ENCODE measurements at places on chromosomes 5 and 9. TPM values are rescaled to one million over a fixed set of nuclear protein-coding genes. Genes with fewer than 3 reads are reported as not detected.

- no peak for DNase-seq
These were observed 536.1 kb downstream of the ZNF608 start for GRCh38 chr5:124210111-124210910.

GRCh38 chr5:1317921-1318565 lies 23.2 kb upstream of the TERT start:
- no peak for DNase-seq

GRCh38 chr9:131160416-131161112 lies 35.2 kb downstream of the NUP214 start:
- DNase-seq, result no peak

- DNase-seq, result no peak
These were observed 10.6 kb upstream of the EXOC3 start for GRCh38 chr5:432201-432927.

DNA sequence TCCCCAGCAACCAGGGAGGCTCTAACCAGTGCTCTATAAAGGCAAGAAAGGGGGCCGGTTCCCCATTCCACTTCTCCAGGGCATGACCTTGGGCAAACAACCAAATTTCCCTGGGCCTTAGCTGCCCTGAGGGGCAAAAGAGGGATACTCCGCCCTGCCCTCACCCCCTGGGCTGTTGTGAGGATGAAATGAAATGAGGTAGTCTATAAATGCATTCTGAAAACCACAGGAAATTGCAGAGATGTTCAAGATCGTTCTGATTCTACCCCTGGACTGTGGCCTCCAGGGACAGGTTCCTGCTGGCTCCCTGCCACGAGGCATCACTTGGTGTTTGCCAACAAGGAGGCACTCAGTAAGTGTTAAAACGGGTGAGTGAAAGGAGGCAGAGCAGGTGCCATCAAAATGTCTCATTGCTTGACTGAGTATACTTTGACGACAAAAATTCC lies 5.7 kb downstream of the RAPGEF1 start:
- DNase-seq, result no peak

DNA sequence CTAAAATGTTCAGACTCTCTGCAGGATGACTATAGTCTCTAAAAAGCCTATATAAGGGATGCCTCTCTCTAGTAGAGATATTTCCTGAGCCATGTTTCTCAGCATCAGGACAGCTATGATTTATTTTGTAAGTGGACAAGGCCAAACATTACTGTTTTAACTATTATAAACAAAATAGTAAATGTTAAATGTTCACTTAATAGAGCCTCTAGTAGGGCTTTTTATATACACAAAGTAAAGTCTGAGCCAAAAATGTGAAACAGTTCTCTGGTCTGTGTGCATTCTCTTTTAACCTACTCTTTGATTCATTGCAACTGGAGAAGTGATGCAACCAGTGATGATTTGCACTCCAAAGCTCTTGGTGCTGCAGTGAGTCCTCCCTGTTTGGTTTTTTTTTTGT lies 220.5 kb downstream of the GDNF start:
- DNase-seq, result peak; percentile 70

- no peak for DNase-seq
These were observed 44.6 kb upstream of the ALDH1A1 start for GRCh38 chr9:72997387-72997995.

GRCh38 chr9:126842977-126843799 lies 17.3 kb upstream of the ZBTB34 start:
- no peak for DNase-seq

- peak; percentile 14 for DNase-seq
These were observed 28.5 kb upstream of the PHF24 start for GRCh38 chr9:34929506-34930102.

DNA sequence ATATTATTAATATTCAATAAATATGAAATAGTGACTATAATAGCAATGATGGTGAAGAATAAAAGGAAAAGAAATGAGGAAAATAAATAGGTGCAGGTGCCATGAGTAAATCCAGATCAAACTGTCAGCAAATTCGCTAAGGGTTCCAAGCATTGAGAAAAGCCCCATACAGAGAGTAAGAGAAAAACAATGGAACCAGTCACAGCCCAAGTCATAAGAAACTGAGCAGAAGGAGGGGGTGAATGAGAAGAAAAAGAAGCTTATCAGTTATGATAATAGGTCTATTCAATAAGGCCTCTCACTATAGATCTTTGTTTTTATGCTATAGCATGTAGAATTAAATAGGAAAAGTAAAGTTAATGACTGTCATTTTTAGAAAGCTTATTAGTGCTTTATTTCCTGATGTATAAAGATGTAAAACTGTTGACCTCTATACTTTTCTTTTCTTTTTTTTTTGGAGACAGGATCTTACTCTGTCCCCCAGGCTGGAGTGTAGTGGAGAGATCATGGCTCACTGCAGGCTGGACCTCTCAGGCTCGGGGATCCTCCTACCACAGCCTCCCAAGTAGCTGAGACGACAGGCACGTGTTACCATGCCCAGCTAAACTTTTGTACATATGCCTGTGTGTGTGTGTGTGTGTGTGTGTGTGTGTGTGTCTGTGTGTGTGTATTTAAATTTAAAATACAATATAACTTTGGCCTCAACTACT lies 72.4 kb downstream of the FYB1 start:
- DNase-seq, result no peak

GRCh38 chr5:145953202-145953601 lies 16.8 kb downstream of the SH3RF2 start:
- DNase-seq, result no peak

DNA sequence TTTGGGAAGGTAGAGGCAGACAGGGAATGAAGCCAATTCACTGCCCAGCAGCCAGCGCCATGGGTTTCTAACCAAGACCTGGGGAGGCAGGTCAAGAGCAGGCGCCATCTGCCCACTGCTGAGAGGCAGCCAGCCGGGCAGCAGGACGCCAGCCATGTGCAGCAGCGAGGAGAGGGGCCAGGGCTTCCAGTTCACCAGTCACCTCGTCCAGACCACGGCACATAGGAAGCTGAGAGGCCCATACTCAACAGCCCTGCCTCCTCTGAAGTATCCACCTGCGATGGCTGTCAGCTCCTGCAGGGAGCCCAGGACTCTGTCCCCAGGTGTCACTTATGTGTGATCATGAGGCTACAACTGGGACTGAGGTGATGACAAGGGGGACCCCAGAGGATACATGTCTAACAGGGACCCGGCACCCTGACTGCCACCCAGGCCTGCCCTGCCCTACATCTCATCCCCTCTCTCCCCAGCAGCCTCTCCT lies 30.1 kb downstream of the IPPK start:
- DNase-seq, result no peak

DNA sequence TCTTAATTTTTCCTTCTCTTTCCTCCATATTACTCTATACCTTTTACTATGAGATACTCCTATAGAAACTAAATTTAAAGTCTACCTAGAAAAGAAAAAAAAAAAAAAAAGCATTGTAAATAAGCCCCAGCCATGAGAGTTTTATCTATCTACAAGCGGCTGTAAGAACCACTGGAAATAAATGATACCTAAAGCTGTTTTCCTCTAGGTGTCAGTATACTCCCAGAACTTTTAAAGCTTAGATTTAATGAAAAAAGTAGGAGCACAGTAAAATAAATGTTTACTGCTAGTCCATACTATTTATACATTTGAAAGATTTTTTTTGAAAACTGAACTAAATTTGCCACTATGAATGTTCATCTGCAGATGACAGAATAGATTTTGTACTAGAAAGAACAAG lies 26.2 kb downstream of the TYRP1 start:
- DNase-seq, result peak; percentile 80

DNA sequence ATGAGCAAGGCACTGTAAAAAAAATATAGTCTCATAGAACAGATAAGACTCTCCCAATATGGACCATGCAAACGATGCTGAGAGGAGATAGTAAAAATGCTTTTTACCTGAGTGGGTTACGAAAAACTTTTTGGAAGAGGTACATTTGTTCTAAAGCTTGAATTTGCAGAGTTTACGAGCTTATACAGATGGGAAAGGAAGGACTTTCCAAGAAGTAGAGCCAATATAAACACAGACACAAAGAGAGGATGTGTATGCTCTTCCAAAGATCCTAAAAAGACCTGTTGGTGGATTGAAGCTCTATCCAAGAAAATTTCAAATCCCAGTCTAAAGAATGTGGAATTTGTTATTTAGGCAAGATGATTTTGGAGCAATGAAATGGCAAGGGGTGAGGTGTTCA lies 127.1 kb upstream of the SLCO6A1 start:
- DNase-seq, result no peak

- DNase-seq, result no peak
These were observed 29.6 kb downstream of the SPRY4 start for GRCh38 chr5:142295084-142295758.

- DNase-seq, result no peak
These were observed 308.8 kb downstream of the PJA2 start for GRCh38 chr5:109100971-109101370.

DNA sequence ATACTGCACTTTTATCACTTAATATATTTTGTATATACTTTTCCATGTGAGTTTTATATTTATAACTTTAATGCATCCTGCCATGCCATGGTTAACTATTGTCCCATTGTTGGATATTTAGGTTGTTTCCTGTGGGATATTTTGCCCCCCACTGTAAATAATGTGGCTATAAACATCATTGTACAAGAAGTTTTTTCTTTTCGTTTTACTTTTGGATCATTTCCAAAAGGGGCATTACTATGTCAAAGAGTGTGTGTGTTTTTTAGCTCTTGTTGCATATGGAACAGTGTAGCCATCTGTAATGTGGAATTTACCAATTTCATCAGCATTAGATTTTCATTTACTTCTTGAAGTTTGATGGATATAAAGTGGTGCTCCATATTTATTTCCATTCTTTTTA lies 13.3 kb downstream of the ITGA2 start:
- no peak for DNase-seq

GRCh38 chr5:173327084-173327947 lies 898 bp downstream of the STC2 start:
- DNase-seq, result peak; percentile 68

- peak; percentile 7 for DNase-seq
These were observed 11.7 kb upstream of the CFAP157 start for GRCh38 chr9:127694890-127695720.

GRCh38 chr5:93378073-93378472 lies 202.9 kb downstream of the NR2F1-AS1 start:
- DNase-seq, result no peak

GRCh38 chr9:137784641-137785513 lies 92.7 kb upstream of the CACNA1B start:
- DNase-seq, result no peak

GRCh38 chr5:55241746-55242145 lies 8.3 kb upstream of the CCNO start:
- no peak for DNase-seq

- no peak for DNase-seq
These were observed 42.2 kb upstream of the RIOK2 start for GRCh38 chr5:97225222-97225621.

DNA sequence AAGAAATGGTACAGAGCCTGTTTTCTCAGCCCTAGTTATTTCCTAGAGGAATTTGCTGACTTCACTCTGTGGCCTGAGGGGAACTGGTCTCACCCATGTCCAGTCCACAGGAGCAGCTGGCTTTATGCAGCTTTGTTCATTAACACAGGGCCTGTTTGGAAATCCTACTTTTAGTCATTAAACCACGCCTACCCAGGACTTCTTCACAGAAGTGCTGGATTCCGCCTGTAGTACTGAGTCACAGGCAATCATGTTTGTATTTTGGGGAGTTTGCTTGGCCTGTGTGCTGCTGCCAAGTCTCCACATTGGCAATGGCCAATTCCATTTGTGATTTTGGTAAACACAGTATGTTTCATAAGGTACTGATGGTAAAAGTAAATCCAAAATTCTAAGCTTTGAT lies 52.8 kb downstream of the CTNND2 start:
- no peak for DNase-seq

GRCh38 chr9:114779352-114779845 lies 26.4 kb downstream of the TNFSF15 start:
- peak; percentile 25 for DNase-seq

- DNase-seq, result no peak
These were observed 621.6 kb downstream of the TLR4 start for GRCh38 chr9:118325757-118326156.

DNA sequence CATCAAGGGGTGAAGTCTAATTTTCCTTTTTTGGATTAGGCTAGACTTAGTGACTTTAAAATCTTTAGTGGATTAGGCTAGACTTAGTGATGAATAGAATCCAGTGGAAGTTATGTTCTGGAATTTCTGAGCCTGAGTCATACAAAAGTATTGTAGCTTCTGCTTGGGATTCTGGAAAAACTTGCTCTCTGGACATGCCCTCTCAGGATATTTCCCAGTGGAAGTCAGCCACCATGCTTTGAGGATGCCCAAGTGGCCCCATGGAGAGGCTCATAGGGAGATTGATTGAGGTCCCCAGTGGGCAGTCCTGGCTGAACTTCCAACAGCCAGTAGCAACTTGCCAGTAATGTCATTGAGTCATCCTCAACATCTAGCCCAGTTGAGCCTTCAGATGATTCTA lies 112.4 kb upstream of the PRLR start:
- no peak for DNase-seq

DNA sequence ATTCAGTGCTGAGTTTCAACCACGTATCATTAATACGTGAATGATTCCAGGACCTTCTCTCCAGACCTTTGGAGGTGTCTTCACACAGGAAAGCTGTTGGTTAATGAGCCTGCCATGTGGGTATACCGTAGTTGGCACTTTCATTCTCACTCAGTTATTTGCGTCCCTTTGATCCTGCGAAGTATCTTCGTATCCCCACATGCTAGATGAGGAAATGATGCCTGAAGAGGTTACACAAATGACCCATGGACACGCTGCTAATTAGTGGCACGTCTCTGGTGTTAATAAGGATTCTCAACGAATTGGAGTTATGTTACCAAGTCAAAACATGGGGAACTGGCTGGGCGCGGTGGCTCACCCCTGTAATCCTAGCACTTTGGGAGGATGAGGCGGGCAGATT lies 65.7 kb upstream of the GNE start:
- no peak for DNase-seq

- no peak for DNase-seq
These were observed 44.2 kb upstream of the SPIN1 start for GRCh38 chr9:88344013-88344412.

Gene NEUROG1
- not detected for total RNA-seq

Gene FOXI1
- total RNA-seq, result not detected

Gene IQGAP2
- 2.5 TPM for total RNA-seq

Gene PAEP
- not detected for total RNA-seq

Gene PRRX2
- total RNA-seq, result 36.1 TPM

Gene FAF2
- 45.3 TPM for total RNA-seq

Gene DHFR
- total RNA-seq, result 13.2 TPM

Gene AGXT2
- total RNA-seq, result not detected

Gene SLC46A2
- not detected for total RNA-seq

Gene TNFSF8
- total RNA-seq, result not detected

Gene FAXDC2
- 17.4 TPM for total RNA-seq

All from fibroblast of the aortic adventitia (primary cell).